ENCODE measurements at places on chromosomes 5 and 9. TPM values are rescaled to one million over a fixed set of nuclear protein-coding genes. Genes with fewer than 3 reads are reported as not detected.

The PDCD1LG2 gene
- under 0.01 TPM for total RNA-seq

The ECSCR gene
- total RNA-seq = not detected

The EQTN gene
- not detected for total RNA-seq

The PCDHGA6 gene
- total RNA-seq = 1.9 TPM

The NRG2 gene
- total RNA-seq = under 0.01 TPM

The SPINK13 gene
- total RNA-seq = not detected

The SPATA31D4 gene
- total RNA-seq = not detected

The SLC25A46 gene
- total RNA-seq = 38.8 TPM

The TEX48 gene
- total RNA-seq = not detected

The FOXD4L4 gene
- total RNA-seq = 0.27 TPM

The PAX5 gene
- total RNA-seq = 3.0 TPM

The IFNA2 gene
- total RNA-seq = not detected

The PRR7 gene
- total RNA-seq = 30.7 TPM

The TNFSF15 gene
- total RNA-seq = under 0.01 TPM

The GOLGA1 gene
- total RNA-seq = 7.5 TPM

The SLC23A1 gene
- 7.0 TPM for total RNA-seq

The SNX30 gene
- total RNA-seq = 4.6 TPM

The C5orf34 gene
- 1.6 TPM for total RNA-seq

The PGM5 gene
- total RNA-seq = 14.8 TPM

The BRD3 gene
- total RNA-seq = 24.0 TPM

The GDA gene
- total RNA-seq = under 0.01 TPM

The PCDHB2 gene
- total RNA-seq = 0.27 TPM

The PRR16 gene
- total RNA-seq = 0.81 TPM

The SAXO1 gene
- under 0.01 TPM for total RNA-seq

The AGXT2 gene
- total RNA-seq = not detected

The RNF208 gene
- total RNA-seq = 1.3 TPM

The IGFBPL1 gene
- total RNA-seq = under 0.01 TPM

The DNAI1 gene
- total RNA-seq = not detected

The KIF27 gene
- total RNA-seq = 2.7 TPM

The FBXL17 gene
- 9.4 TPM for total RNA-seq

The MFAP3 gene
- total RNA-seq = 25.6 TPM

The CDH10 gene
- under 0.01 TPM for total RNA-seq

The FAM151B gene
- 0.81 TPM for total RNA-seq

The FYB1 gene
- 1.6 TPM for total RNA-seq

The UHRF2 gene
- total RNA-seq = 50.9 TPM

All from hematopoietic multipotent progenitor cell (in vitro differentiated cells).